Endothelial cell (in vitro differentiated cells): ENCODE measurements at places on chromosomes 6 and 20. TPM values are rescaled to one million over a fixed set of nuclear protein-coding genes. Genes with fewer than 3 reads are reported as not detected.

Gene CST7
- not detected for total RNA-seq

DNA sequence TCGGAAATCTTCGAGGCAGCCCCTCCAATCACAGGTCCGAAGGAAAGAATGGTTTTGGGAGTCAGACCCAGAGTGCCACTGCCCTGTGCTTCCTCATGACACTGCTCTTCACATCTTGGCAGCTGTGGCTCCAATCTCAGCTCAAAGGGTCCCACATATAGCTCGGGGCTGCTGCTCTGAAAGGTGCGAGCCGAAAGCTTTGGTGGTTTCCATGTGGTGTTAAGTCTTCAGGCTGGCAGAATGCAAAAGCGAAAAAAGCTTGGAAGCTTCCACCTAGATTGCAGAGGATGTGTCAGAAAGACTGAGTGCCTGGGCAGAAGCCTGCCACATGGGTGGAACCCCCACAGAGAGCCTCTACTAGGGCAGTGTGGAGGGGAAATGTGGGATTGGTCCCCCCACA lies 314.3 kb upstream of the CHD6 start:
- H3K36me3 ChIP-seq, result peaks cover 3% of the 10 kb centered on the region
- DNase-seq, result no peak
- H3K27me3 ChIP-seq, result peaks cover 6% of the 10 kb centered on the region
- H3K4me1 ChIP-seq, result no peaks in the 10 kb centered on the region
- H3K27ac ChIP-seq, result no peak overlapping the region

Gene C20orf96
- total RNA-seq, result 27.5 TPM

DNA sequence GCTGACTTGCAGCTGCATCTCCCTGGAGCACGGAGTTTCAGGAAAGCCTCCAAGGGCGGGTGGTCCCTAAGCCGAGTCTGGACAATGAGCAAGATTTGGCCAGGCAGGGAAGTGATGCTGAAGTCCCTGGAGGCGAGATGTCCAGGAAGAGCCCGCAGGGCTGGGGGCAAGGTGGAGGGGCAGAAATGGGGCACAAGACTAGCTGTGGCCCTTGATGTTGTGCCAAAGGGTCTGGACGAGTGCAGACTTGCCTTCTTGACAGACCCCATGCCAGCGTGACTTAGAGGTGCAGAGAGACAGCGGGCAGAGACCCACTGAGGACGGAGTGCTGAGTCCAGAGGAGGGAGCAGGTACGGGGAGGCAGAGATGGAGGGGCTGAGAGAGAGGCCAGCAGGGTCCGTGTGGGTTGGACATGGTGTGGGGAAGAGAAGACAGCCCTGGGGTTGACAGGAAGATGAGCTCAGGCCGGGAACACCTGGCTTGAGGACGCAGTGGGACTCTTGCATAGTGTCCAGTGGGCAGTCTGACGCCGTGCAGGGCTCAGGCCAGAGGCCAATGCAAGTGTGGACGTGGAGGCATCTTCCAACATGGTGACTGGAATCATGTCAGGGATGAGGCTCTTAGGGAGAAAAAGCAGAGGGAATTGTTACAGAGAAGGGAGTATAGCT lies 8.7 kb downstream of the UNC93A start:
- no peak for DNase-seq
- no peaks in the 10 kb centered on the region for H3K36me3 ChIP-seq
- H3K27me3 ChIP-seq, result peaks cover 7% of the 10 kb centered on the region
- H3K4me3 ChIP-seq, result no peak overlapping the region

DNA sequence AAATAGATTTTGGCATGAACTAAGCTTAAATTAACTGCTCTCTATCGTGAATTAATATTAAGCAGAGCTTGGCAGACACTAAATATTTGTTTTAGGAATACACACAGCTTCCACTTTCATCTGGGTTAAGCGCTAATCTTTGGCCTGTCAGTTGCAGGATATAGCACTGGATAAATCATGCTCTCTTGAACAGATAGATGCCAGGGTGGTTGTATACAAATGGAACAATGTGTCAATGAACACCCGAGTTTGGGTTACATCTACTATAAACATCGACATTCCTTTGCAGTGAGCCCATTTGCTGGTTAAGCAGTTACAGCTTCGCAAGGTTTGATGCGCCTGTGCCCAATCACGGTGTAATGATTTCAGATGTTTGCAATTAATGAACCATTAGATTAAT lies 338.2 kb upstream of the ZFP64 start:
- H3K4me1 ChIP-seq, result no peaks in the 10 kb centered on the region
- H3K27me3 ChIP-seq, result no peaks in the 10 kb centered on the region
- no peaks in the 10 kb centered on the region for H3K36me3 ChIP-seq
- H3K4me3 ChIP-seq, result no peak overlapping the region
- no peak for DNase-seq
- H3K27ac ChIP-seq, result no peak overlapping the region

DNA sequence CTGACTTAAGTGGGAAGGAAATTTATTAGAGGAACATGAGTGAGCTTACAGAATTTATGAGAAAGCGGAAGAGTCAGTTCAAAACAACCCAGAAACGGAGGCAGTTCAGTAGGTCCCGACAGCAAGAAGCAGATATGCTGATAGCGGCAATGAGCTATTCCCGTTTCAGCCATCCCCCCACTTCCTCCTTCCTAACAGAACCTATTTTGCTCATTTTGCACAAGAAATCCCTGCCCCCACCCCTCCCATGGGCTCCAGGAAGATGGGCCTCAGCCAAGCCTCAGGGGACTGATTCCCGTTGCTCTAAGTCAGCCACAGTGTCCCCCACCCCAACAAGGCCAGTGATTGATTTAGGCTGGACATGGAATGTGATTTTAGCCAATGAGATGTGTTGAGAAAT lies 157.5 kb downstream of the CEBPB start:
- H3K4me3 ChIP-seq, result no peak overlapping the region
- no peaks in the 10 kb centered on the region for H3K36me3 ChIP-seq
- peaks cover 24% of the 10 kb centered on the region for H3K4me1 ChIP-seq
- peaks cover 5% of the 10 kb centered on the region for H3K27me3 ChIP-seq
- no peak overlapping the region for H3K27ac ChIP-seq

Gene CRYBG1
- total RNA-seq, result 0.08 TPM

DNA sequence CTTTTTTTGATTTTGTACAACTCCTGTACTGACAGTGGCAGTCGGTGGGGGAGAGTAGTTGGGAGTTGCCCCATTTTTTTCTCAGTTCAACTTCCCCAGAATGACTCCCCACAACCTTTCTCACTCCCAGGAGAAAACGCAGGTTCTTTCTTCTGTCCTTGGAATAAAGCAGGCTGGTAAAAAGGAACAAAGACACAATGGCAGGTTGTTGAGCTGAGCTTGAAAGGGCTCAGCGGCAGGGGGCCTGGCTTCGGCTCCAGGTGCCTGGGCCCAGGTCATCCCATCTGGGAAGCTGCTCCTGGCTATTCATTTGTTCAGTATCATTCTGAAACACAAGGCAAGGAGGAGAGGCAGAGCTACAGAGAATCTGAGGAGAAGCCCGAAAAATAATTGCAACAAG lies 46.2 kb downstream of the PROKR2 start:
- H3K4me1 ChIP-seq, result no peaks in the 10 kb centered on the region
- H3K27me3 ChIP-seq, result no peaks in the 10 kb centered on the region
- no peak for DNase-seq
- no peaks in the 10 kb centered on the region for H3K36me3 ChIP-seq

DNA sequence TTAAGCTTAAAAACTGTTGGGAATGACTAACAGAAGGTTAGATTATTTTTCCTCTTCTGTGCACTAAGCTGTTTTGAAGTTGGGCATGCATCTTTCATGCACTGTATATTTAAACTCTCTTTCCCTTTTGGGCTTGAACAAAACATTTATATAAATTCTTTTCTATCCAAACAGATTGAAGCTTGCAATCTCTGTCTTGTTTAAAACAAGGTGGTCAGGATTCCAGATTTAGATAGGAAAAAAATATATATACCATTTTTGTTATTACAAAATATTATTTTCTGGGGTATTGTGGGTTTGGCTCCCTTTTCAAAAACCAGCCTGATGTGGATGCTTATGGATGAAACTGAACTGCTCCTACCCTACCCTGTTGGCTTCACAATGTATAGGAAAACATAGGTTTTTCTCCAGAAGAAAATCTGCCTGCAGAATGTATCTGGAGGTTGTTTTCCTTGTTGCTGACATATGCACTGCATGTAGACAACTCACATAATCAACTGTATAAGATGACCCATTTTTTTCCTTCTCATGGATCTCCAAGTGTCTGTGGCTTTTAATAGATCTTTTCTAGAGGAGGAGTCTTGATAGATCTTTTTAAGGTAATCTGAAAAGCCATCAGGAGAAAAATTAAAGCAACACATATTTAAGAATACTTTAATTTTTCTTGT lies 146.3 kb downstream of the PRL start:
- H3K4me1 ChIP-seq, result peaks cover 36% of the 10 kb centered on the region
- no peak overlapping the region for H3K27ac ChIP-seq
- H3K27me3 ChIP-seq, result peaks cover 2% of the 10 kb centered on the region
- DNase-seq, result no peak
- peaks cover 3% of the 10 kb centered on the region for H3K36me3 ChIP-seq

GRCh38 chr6:53320964-53321363 lies 27.8 kb downstream of the ELOVL5 start:
- no peaks in the 10 kb centered on the region for H3K36me3 ChIP-seq
- DNase-seq, result no peak
- H3K4me3 ChIP-seq, result no peak overlapping the region
- H3K27me3 ChIP-seq, result peaks cover 3% of the 10 kb centered on the region

DNA sequence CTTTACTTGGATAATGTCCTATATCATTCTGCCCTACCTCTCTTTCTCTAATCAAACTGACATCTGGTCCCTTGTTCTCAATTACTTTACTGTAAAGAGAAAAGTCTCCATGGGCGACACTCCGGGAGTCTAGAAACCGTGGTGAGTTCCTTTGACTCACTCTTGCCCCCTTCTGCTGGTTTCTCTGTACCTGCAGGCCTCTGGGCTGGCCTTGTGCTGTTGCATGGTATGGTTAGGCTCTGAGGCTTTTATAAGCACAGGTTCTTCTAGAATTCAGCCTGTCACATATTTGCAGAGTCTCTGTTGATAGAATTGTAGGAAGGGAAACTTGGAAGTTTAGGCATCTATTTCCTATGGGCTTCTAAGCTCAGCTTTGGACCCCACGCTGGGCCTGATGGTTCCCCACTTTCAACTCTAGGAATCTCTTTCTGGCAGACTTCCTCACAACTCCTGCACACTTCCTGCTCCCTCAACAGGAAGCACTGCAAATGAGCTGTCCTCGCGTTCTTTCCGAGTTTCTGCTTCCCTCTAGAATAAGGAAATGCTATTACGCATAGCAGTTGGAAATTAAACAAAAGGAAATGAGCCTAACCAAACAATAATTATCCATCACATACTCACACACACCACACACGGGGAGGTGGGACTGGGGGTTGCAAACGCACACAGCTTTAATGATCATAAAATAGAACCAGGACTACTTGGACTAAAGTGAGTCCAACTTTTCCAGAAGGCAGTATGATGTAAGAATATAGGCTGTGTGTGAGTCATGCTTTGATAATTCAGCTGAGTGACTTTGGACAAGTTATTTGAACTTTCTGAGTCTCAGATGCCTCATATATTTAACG lies 683.3 kb downstream of the QKI start:
- H3K4me1 ChIP-seq, result peaks cover 65% of the 10 kb centered on the region
- peaks cover 7% of the 10 kb centered on the region for H3K27me3 ChIP-seq
- H3K36me3 ChIP-seq, result peaks cover 4% of the 10 kb centered on the region
- peak; percentile 52 for DNase-seq
- no peak overlapping the region for H3K4me3 ChIP-seq
- H3K27ac ChIP-seq, result peak overlapping the region; percentile 93

DNA sequence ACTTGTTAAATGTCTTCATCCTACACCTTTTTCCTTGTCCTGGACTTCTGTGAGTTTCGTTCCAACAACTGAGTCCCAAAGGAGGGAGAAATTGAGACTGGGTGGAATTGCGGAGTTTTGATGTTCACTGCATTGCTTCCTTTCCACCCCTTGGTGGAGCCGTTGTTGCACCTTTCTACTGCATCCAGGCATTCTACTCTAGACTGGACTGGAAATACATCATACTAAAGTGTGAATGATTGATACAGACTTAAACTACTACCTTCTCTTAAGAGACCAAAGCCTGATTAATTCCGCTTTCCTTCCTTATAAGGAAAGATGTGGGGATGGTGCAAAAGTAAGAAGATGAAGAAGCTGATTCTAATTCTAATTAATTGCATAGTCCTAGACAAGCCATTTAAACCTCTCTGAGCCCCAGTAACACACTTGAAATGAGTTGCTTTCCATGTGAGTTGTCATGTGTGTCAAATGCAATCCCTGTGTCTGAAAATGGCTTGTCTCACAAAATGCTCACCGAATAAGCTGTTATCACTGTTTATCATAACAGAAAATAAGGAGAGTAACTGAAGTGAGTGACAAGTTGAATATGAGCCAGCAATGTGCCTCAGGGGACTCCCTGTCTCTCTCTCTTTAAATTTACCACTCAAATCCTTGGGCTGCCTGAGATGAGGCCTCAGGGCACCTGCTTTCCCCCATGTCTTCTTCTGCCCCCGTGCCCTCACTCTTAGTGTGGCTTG lies 338.3 kb upstream of the CHD6 start:
- peaks cover 7% of the 10 kb centered on the region for H3K27me3 ChIP-seq
- peaks cover 4% of the 10 kb centered on the region for H3K36me3 ChIP-seq
- no peak overlapping the region for H3K4me3 ChIP-seq
- no peak overlapping the region for H3K27ac ChIP-seq
- H3K4me1 ChIP-seq, result no peaks in the 10 kb centered on the region
- no peak for DNase-seq
